ENCODE measurements at places on chromosomes 3 and 15.
A peak's percentile ranks its signal among the peaks of the same experiment; 100 is the strongest.

- DNase-seq: no peak
Measured at GRCh38 chr15:61764141-61764540, 296.1 kb downstream of the VPS13C start.

GRCh38 chr15:68819495-68820294 lies 1.0 kb downstream of the ANP32A start:
- DNase-seq: peak; percentile 73

DNA sequence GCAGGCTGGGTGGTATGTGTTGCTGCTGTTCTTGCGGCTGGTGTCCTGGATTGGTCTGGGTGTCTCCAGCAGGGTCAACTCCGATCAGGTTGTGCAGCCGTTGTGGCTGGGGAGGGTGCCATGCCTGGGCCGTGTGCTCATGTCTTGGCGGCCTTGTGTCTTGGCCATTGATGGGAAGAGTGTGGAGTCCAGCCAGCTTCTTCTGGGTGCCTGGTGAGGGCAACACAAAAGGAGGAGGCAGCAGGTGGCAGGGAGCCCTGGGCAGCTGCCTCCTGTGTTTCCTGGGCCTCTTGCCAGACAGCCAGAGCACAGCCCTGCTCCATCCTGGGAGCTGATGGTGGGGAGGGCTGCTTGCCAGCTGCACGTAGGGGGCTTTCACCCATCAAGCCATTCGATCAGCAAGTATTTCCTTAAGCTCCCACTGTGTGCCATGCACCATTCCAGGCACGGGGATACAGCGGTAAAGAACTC lies 4.3 kb downstream of the CHAC1 start:
- no peak for DNase-seq

DNA sequence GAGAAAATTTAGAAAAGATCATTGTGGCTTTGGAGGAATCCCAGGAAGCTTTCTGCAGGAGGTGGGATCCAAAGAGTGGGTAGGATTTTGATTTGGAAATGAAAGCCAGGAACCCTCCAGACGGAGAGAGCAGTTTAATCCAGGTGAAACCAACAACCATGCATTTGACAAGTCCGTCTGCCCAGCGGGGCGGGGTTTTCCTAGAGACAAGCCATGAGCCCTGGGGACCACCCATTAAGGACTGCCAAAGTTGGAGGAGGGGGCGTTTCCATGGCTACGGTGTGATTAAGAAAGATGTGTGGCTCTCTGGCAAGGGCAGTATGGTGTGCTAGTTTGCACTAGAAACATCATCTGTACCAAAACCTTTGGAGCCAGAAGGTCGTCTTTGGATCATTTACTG lies 53.4 kb downstream of the SRGAP3 start:
- DNase-seq: peak; percentile 89

- DNase-seq: no peak
Measured at GRCh38 chr3:133986311-133986710, 43.4 kb downstream of the SLCO2A1 start.

GRCh38 chr15:67089217-67090193 lies 24.1 kb downstream of the SMAD3 start:
- no peak for DNase-seq

- no peak for DNase-seq
Measured at GRCh38 chr15:51051776-51052175, 42.9 kb downstream of the TNFAIP8L3 start.

- DNase-seq: no peak
Measured at GRCh38 chr3:23325466-23326065, 122.4 kb downstream of the UBE2E2 start.

DNA sequence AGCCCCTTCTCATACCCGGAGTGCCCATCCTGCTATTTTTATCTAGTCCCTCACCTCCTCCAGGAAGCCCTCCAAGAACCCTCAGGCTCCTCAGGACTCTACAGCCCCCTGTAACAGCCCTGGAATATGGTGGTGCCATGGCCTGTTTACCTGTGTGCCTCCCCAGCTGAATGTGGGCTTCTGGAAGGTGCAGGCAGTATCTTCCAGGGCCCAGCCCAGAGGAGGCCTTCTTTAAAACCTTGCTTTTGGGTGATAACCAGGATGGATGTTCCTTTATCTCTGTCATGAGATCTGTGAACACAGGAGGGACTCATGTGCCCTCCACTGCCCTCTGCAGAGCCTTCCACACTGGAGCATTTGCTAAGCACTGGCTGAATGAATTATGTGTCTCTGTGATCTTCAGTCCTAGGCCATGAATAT lies 36.7 kb upstream of the MRPS22 start:
- no peak for DNase-seq

- DNase-seq: no peak
Measured at GRCh38 chr15:83112233-83112955, 4.9 kb downstream of the TM6SF1 start.

- DNase-seq: no peak
Measured at GRCh38 chr15:66997212-66997611, 68.2 kb upstream of the SMAD3 start.

DNA sequence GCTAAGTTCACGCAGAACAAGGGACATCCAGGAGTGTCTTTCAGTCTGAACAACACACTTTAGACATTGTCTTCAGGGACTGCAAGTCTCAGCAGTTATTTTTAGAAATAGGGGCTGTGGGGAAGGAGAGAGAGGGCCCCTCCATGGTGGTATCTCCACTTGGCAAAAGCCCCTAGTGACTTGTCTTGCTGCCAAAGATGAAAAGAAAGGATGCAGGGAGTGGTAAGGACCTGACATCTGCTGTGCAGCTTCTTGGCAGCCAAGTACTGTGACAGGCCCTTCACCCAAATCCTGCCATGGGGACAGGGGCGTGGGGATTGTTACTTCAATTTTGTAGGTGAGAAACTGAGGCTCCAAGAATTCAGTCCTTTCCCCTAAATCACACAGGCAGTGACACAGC lies 21.0 kb upstream of the SEMA6D start:
- DNase-seq: no peak

GRCh38 chr3:23624305-23624704 lies 181.4 kb upstream of the UBE2E1 start:
- DNase-seq: no peak

GRCh38 chr3:130395916-130396315 lies 50.4 kb downstream of the COL6A5 start:
- DNase-seq: no peak

DNA sequence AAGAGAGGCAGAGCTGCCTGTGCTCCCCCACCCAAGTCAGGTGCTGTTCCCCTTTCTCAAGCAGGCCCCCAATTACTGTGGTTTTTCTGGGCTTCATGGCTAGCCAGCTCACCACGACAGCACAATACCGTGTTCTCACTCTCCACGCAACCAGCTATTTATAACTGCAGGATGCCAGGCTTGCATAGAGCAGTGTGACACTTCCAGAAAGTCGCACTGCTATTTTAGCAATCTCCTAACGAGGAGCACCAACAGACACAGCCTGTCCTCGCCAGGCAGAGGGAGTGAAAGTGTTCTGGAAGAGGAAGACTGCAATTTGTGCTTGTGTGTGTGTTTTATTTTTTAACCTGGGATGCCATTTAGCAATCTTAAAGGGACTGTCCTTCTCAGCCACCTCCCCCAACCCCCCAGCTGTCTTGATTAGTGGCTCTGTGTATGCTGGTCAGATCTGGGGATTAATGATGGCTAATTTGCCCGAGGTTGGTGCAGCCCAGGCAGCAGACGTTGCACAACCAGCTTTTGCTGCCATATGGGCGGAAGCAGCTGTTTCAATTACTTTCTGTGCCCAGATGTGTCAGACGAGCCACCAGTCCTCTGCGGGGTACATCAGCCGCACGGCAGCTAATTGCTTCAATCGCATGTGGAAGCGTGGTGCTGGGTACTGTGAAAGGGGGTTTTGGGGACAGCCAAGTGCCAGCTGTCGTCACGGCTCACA lies 268.0 kb upstream of the ARRDC4 start:
- peak; percentile 41 for DNase-seq

GRCh38 chr3:1092061-1092460 lies 763 bp upstream of the CNTN6 start:
- DNase-seq: no peak

- no peak for DNase-seq
Measured at GRCh38 chr15:63094495-63094931, 27.1 kb upstream of the LACTB start.

GRCh38 chr3:177068967-177069366 lies 128.3 kb downstream of the TBL1XR1 start:
- DNase-seq: no peak

DNA sequence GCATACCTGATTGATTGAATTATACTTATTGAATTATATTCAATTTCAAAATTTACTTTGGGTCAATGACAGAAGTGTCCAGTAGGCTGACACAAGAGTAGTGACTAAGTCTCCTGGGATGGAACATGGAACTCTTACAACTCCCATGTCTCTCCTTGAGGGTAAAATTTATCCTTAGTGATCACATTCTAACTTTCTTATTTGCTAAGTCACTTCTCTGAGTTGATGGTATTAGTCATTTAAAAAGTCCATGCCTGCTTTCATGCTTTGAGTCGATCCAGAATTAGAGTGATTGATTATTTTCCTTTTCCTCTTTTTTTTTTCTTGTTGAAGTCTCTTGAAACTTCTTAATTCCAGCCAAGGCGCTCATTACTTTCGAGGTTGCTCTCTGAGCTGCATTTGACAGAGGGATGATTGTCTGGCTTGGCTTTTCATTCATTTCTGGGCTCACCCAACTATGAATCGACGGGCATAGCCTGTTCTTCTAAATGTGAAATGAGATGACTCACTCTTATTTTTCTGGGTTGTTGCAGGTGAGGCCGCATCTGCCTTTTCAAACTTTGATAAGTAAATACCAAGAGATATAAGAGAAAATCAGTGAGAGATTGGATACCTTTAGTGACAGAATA lies 34.9 kb downstream of the LRRC3B start:
- no peak for DNase-seq

DNA sequence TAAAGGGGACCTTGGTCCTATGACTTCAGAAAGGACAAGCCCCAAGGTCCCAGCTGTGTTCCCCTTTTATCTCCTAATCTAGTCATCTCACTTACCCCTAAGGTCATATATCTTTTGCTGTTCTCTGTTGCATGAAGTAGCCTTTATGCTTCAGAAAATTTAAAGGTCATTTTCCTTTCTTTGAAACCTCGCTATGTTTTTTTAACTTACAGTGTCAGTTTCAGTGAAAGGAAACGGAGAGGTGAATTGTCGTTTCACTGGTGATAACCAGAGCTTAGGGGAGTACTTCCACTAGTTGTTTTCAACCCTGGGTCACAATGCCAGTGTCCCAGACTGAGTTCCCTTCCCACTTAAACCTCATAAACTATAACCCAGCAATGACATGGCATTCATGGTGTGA lies 357.4 kb downstream of the GAP43 start:
- DNase-seq: no peak

DNA sequence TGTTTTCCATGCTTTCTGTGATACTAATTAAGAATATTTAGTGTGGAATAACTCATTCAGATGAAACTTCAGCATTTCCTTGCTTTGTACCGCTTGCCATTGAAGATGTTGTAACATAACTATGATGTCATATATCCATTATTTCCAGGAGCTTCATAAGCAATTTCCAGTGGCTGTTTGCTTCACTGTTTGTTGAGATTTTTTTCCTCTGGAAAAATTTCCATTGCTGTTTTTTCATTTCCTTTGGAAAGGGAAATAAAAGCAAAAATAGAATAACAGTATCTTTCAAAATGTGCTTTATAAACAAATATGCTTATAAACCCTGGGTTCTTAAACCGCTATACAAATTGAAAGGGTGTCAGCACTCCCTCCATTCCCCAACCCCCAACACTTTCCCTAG lies 319.6 kb upstream of the SEMA6D start:
- DNase-seq: no peak

DNA sequence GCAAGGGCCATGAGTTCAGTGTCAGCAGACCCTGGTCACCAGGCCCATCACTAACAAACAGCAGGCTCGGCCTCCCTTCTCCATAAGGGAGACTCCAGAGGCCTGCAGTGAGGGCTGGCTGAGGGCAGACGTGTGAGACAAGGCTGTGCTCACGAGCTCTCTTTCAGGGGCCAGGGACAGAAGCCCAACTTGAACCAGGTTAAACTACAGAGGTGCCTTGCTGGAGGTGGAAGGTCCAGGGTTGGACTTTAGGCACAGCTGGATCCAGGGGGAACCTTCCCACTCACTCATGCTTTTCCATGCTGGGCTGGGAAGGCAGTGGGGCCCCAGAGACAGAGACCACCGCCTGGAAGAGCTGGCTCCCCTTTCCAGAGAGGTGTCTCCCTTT lies 19.0 kb downstream of the CFAP100 start:
- no peak for DNase-seq

GRCh38 chr3:16311960-16312451 lies 47.0 kb downstream of the OXNAD1 start:
- no peak for DNase-seq

DNA sequence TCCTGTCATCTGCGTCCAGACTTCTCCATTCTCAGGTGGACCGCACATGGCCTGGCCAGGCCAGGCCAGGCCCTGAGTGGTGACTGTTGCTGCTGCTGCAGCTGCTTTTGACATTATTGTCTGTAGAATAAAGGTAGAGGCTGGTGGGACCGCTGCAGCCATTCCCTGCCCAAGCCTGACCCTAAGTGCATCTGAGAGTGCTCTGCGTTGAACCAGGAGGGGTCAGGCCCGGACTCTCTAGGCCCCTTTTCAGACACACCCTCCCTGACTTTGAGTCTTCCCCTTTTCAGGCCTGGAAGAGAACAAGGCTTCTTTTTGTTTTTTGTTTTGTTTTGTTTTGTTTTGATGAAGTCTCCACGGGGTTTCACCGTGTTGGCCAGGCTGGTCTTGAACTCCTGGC lies 54.6 kb upstream of the FLNB start:
- DNase-seq: no peak

DNA sequence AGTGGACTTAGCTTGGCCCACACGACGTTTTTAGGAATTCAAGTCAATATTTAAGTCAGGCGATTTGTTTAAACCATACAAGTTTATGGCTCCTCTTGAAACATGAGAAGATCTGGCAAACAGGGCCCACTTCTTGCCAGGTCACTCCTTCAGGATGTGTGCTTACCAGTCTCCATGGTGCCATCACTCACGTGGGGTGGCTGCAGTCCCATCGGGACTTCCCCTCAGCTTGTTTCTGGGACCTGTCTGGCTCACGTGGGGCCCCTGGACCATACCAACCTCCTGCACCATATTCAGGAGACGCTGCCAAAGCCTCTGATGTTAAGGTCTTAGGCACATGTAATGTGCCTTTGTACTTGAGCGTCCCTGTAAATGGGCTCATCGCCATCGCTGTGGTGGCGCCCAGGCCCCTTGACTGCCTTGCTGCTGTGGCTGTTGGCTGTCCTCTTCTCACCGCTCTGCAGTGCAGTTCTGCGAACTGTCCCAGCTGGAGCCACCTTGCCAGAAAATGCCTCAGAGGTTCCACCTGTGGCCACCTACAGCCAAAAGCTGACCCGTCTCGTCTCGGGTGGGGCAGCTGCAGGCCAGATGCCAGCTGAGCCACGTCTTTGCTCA lies 8.9 kb downstream of the MCM2 start:
- DNase-seq: no peak

Measured in D341Med (cell line).